Progenitor cell of endocrine pancreas (in vitro differentiated cells): ENCODE measurements at places on chromosomes 3 and 15.

- DNase-seq, result no peak
Observed at GRCh38 chr15:67880651-67881182, 40.9 kb upstream of the RNU6-1 start.

DNA sequence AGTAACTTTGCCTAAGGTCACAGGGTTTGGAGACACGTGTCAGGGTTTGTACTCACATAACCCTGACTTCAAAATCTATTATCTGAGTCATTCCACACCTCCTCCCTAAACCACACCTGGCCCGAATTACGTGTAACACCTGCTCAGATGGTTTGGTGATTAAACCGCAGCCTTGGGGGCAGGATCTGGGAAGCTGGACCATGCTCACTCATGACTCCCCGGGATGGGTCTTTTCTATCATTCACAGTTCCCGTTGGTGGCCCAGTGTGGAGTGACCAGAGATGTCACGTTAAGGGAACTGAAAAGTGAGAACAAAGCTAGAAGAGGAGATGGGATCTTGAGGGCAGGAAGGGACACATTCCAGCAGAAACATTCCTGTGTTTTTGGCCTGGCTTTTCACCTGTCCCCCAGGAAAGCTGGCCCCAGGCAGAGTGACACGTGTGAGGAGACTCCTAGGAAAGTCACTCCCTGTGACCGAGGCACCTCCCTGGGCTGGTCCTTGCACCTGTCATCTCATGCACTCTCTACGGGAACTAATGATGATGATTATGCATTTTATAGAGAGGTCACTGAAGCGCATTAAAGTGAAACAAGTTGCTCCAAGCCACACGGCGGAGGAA is 75.4 kb upstream of the POMGNT2 start:
- no peak for DNase-seq

DNA sequence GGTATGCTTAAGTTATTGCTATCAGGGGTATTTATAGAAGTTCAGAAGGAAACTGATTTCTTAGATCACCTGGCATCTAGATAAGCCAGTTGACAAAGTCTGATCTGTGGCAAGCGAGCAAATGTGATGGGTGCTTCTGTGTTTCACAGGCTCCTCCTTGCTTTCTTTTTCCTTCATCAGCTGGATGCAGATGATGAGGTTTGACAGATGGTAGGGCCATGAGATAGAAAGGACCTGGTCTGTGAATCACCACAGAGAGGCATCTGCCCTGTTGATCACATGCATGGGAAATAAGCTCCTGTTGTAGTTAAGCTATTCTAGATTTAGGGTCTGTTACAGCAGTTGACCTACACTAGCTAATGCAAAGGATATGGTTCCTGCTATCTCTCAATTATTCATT is 372.0 kb downstream of the NEK10 start:
- DNase-seq, result no peak

- DNase-seq, result no peak
Observed at GRCh38 chr3:9795207-9795606, 2.3 kb downstream of the ARPC4 start.

GRCh38 chr15:71496336-71496955 is 313.9 kb upstream of the NR2E3 start:
- DNase-seq, result no peak
